Glutamatergic neuron (in vitro differentiated cells): ENCODE measurements at places on chromosomes 2 and 18. TPM values are rescaled to one million over a fixed set of nuclear protein-coding genes. Genes with fewer than 3 reads are reported as not detected.

Gene FBXO15
- total RNA-seq = 0.76 TPM

GRCh38 chr2:40173276-40173675 is 278.6 kb downstream of the SLC8A1 start:
- no peak for DNase-seq
- no peaks in the 10 kb centered on the region for H3K36me3 ChIP-seq
- H3K27ac ChIP-seq = no peak overlapping the region
- peaks cover 3% of the 10 kb centered on the region for H3K4me1 ChIP-seq

DNA sequence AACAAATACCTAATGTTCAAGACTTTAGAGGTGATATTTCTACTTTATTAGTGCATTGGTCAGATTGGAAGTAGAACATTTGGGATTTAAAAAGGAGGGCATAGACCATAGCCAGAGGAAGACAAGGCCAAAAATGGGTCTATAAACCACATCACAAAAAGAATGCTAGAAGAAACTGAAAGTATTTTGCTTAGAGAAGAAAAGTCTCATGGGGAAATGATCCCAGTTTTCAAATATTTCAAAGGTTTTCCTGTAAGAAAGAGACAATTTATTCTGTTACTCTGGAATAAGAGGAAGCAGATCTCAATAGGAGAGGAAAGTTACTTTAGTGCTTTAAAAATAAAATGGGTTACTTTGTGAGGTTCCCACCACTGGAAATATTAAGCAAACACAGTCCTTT is 341.4 kb downstream of the TNS1 start:
- no peak for DNase-seq
- peaks cover 4% of the 10 kb centered on the region for H3K36me3 ChIP-seq
- no peak overlapping the region for H3K4me3 ChIP-seq
- no peaks in the 10 kb centered on the region for H3K4me1 ChIP-seq

DNA sequence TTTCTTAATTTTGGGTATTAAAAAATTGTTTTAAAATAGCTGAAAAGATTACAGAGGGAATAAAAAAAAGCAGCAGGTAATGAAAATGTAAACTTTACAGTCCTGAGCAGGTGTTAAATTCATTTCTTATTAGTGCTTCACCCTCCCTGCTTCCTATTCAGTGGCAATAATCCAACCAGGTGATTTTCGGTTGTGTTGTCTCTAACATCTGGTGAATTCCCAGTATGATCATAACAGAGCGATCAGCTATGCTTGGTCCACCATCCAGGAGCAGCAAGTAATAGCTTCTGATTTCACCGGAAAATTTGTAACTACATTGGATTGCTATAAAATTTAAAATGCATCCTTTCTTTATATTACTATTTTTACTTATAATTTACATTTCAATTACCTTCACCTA is 673.1 kb downstream of the SOCS6 start:
- H3K4me1 ChIP-seq = no peaks in the 10 kb centered on the region
- no peak for DNase-seq
- no peak overlapping the region for H3K27ac ChIP-seq
